ENCODE measurements at places on chromosomes 1 and 21. TPM values are rescaled to one million over a fixed set of nuclear protein-coding genes. Genes with fewer than 3 reads are reported as not detected.

Gene CD247
- not detected for total RNA-seq

Gene B4GALT2
- 35.4 TPM for total RNA-seq

Gene PCBP3
- total RNA-seq, result 2.5 TPM

GRCh38 chr1:223802602-223803001, 43.1 kb downstream of the TP53BP2 start:
- H3K36me3 ChIP-seq, result peaks cover 44% of the 10 kb centered on the region
- DNase-seq, result no peak
- no peaks in the 10 kb centered on the region for H3K27me3 ChIP-seq
- no peak overlapping the region for H3K4me3 ChIP-seq
- H3K4me1 ChIP-seq, result no peaks in the 10 kb centered on the region

Gene ISG15
- 33.3 TPM for total RNA-seq

DNA sequence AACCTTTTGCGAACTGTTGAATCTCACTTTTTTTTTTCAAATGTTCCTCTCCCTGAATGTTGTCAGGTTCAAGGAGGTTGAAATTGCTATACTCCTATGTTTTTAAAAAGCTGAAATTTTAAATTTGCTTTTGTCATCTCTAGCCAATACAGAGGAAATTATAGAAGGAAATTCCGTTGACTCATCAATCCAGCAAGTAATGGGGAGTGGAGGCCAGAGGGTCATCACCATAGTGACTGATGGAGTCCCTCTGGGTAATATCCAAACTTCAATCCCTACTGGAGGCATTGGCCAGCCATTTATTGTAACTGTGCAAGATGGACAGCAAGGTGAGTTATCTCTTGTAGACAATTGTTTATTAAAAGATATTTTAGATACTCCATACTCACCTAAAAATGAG, 36.3 kb downstream of the GABPB2 start:
- DNase-seq, result no peak
- no peak overlapping the region for H3K4me3 ChIP-seq
- H3K36me3 ChIP-seq, result no peaks in the 10 kb centered on the region
- no peak overlapping the region for H3K27ac ChIP-seq
- no peaks in the 10 kb centered on the region for H3K27me3 ChIP-seq

- no peak overlapping the region for H3K4me3 ChIP-seq
- H3K27me3 ChIP-seq, result no peaks in the 10 kb centered on the region
- H3K36me3 ChIP-seq, result no peaks in the 10 kb centered on the region
- no peak overlapping the region for H3K27ac ChIP-seq
Measured at GRCh38 chr1:184296466-184297243, 90.2 kb upstream of the C1orf21 start.

DNA sequence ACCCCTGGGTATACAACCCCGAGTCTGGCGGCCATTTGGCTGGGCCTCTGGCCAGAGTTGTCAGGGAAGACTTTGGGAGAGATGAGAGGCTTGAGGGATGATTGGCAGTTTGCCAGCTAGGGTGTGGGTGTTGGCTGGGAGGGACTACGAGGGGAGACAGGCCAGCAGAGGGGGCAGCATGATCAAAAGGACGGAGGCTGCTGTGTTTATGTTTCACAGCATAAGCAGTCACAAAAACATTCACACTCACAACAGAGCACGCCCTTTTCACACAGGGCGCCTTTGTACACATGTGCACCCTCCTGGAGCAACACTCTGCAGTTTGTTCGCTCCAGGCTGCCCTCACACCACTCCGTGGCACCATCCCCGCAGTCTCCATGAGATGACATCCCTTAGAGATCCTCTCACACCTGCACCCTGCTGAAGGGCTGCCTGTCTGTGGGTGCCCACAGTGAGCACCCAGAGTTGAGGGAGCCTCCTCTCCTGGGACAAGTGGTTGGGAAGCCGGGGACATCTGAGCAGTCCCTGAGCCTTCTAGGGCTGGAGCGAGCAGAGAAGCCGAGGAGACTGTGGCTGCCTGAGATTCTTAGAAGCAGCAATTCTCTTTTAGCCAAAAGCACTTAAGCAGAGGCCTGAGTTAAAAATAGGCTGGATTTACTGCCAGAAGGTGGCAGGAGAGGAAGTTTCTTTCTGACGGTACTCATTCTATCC, 15.4 kb downstream of the EFNA3 start:
- H3K27ac ChIP-seq, result no peak overlapping the region
- no peak overlapping the region for H3K4me3 ChIP-seq
- peaks cover 5% of the 10 kb centered on the region for H3K36me3 ChIP-seq
- H3K4me1 ChIP-seq, result peaks cover 23% of the 10 kb centered on the region

Gene GNG4
- total RNA-seq, result 1.8 TPM

DNA sequence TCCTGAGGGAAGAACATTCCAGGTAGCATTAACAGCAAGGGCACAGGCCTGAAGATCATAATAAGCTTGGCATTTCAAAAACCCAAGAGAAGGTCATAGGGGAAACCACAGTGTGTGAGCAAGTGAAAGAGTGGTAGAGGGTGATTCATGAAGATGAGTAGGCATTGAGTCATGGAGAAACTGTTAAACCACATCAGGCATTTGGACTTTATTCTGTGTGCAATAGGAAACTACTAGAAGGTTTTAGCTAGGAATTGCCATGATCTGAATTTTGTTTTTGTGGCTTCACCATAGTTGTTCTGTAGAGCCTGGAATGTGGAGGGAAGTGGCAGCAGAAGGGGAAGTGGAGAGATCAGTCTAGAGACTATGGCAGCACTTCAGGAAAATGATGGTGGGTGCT, 359.0 kb upstream of the PTBP2 start:
- H3K36me3 ChIP-seq, result no peaks in the 10 kb centered on the region
- peaks cover 6% of the 10 kb centered on the region for H3K27me3 ChIP-seq
- H3K4me3 ChIP-seq, result no peak overlapping the region
- no peak overlapping the region for H3K27ac ChIP-seq
- DNase-seq, result no peak

- no peaks in the 10 kb centered on the region for H3K36me3 ChIP-seq
- no peak overlapping the region for H3K4me3 ChIP-seq
- H3K27me3 ChIP-seq, result no peaks in the 10 kb centered on the region
- no peak overlapping the region for H3K27ac ChIP-seq
- no peak for DNase-seq
- no peaks in the 10 kb centered on the region for H3K4me1 ChIP-seq
Measured at GRCh38 chr1:215704089-215704860, 137.2 kb downstream of the KCTD3 start.

Gene SPOCD1
- total RNA-seq, result 1.5 TPM

- H3K4me1 ChIP-seq, result no peaks in the 10 kb centered on the region
- H3K4me3 ChIP-seq, result no peak overlapping the region
Measured at GRCh38 chr1:117598489-117598888, 7.4 kb upstream of the TENT5C start.

Gene UBASH3A
- not detected for total RNA-seq
